ENCODE measurements at places on chromosomes 7 and 10.

GRCh38 chr10:61125560-61126170 lies 181.7 kb upstream of the RHOBTB1 start:
- no peak for DNase-seq

- DNase-seq, result no peak
These were observed 198.7 kb downstream of the ADARB2 start for GRCh38 chr10:1538531-1539061.

DNA sequence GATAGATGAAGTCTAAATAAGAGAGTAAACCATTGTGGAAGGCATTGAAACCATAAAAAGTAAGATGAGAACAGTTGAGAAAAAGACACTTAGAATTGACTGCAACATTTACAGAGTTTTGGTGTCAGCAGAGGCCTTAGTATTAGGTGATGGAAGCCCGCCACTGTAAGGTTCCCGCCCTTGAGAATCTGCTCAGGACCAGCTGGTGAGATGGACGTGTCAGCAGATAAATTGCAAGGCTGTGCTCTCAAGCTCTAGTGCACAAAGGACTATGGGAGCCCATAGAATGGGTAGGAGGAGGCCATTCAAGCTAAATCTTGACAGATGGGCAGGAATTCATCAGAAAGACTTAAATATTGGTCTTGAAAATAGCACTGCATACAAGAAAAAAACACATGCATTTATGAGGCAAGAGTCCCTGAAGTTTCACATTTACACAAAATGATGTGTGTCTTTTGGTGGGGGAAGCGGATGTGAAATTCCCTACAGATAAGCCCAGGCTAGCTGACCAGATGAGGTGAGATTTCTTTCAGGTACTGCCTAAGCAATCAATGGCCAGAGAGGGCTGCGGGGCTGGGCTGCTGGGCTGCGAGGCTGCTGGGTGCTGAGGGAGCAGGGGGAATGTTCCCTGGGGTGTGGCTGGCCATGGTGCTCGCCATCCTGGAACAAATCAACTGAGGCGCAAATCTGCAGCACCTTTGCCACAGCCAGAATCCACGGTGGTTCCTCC lies 42.5 kb downstream of the SYPL1 start:
- DNase-seq, result no peak

DNA sequence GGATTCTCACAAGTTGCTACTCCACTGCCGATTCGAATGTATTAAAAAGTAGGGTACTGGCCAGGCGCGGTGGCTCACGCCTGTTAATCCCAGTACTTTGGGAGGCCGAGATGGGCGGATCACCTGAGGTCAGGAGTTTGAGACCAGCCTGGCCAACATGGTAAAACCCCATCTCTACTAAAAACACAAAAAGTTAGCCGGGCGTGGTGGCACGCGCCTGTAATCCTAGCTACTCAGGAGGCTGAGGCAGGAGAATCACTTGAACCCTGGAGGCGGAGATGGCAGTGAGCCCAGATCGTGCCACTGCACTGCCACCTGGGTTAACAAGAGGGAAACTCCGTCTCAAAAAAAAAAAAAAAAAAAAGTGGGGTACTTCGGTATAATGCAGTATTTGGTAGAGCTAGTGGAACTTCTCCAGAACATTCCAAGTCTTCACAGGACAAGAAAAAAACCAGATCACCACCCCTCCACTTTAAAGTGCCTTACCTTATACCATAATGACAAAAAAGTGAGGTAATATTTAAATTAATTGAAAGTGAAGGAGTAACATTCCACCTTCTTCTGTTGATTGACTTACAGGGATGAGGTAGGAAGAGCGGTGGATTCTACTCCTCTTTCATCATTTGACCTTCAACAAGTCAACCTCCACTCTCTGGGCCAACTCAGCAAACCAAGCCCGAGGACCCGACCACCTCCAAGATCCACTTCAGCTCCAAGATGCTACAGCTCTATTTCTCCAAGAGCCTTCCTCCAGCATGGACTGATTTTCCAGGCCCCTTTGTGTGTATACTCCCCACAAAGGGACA lies 2.0 kb downstream of the BAZ1B start:
- DNase-seq, result peak; percentile 29

DNA sequence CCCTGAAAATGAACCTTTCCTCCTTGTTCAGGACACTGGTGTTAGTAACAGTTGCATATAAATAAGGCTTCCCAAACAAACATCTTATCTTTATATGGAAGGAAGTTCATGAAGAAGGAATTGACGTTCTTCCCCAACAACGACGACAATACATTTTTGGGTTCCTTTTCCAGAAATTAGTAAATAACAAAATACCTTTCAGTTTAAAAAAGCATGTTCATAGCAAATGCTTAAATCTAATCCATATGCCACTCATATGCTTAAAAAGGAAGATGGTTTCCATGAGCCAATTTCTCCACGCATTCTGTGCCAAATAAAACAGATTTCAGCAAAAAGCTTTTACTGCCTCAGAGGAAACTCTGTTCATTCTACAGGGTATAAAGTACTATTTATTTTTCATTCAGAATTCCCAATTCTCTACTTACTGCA lies 182.6 kb downstream of the COBL start:
- DNase-seq, result no peak

DNA sequence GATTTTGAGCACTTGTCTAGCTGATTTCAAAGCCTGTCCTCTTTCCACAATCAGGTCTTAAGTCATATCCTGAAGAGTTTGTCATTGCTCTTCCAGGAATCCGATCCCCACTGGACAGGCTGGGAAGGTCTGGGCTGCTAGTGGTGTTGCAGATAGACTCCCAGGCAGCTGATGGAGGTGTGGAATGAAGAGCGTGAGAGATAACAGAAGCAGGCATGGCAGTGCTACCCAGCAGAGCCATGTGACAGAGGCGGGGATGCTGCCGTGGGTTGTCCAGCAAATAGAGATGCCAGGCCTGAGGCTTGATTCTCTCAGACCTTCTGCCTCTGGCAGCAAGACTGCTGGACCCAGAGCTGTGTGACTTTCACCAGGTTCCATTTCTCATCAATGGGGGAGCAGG lies 116.5 kb upstream of the EEPD1 start:
- DNase-seq, result no peak

DNA sequence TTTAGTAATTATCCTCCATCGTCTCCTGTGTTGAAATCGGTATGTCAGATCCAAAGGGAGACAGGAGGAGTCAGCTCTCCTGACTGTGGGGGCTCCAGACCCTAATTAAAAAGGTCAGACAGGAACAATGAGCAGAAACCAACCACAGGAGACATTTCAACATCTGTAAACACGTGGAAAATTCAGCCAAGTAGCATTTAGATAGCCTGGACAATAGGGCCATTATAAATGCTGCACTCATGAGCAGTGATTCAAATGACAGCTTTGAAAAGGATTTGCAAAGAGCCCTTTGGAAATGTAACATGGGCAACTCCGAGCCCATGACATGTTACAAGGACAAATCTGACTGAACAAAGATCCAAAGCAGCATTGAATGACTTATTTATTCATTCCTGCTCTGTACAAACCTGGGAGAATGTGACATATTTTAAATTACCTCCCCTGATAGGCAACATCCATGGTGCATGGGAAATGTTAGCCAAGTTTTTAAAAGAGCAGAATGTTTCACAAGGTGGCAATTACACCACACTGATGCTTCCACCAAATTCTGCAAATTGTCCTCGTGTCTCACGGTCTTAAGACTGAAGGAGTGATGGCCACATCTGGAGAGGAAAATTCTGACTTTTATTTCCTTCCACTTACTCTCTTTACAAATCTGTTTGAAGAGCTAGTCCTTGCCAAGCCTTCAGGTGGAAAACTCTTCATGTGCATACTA lies 113.3 kb upstream of the KMT2E start:
- DNase-seq, result no peak
